ENCODE measurements at places on chromosomes 7 and 10.

DNA sequence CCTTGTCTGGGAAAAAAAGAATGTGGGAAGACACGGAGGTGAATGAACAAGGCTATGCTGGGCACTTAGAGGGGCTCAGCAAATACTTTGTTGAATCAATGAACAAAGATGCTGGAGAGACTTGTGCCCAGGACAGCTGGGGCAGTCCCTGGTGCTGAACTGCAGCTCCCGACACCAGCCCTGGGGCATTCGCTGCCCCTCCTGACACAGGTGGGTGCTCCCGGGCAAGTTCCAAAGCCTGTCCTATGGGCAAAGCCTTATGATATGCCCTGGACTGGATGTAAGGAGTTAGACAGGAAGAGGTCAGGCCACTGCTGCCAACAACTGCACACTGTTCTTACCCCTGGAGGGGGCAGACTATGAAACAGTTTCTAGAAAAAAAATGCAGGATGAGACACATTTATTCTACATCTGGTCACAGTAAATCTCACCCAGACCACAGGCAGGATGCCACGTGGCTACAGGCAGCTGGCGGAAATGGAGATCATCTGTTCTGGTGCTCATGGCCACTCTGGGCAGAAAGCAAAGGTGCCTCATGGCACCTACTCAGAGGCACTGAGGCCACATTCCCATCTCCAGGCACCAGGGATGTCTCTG, 21.9 kb upstream of the FRAT2 start:
- no peak for DNase-seq

DNA sequence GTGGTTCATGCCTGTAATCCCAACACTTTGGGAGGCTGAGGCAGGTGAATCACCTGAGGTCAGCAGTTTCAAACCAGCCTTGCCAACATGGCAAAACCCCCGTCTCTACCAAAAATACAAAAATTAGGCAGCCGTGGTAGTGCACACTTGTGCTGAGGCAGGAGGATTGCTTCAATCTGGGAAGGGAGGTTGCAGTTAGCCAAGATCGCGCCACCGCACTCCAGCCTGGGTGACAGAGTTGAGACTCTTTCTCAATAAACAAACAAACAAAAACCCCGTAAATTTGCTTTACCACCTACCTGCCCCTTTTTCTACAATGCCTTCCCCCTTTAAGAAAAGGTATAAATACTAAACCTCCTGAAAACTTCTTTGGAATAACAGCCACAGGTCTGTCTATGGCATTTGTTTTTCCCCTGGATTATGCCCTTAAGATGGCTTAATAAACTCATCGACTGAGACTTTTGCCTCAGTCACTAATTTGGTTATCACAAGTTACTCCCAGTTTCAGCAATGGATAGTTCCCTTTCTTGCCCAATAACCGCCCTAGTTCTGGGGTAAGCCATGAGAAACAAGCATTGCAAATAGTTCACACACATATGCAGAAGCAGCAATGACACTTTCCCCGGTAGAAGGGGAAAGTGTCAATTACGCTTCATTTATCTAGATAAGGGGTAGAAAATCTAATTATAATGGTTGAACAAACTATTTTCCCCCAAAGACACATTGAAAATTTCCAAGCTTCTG, 52.8 kb upstream of the SVIL start:
- DNase-seq: no peak

GRCh38 chr7:44985033-44985695, 6.3 kb upstream of the MYO1G start:
- DNase-seq: no peak

- DNase-seq: no peak
These were observed 851.5 kb upstream of the COBL start for GRCh38 chr7:52168085-52168484.

DNA sequence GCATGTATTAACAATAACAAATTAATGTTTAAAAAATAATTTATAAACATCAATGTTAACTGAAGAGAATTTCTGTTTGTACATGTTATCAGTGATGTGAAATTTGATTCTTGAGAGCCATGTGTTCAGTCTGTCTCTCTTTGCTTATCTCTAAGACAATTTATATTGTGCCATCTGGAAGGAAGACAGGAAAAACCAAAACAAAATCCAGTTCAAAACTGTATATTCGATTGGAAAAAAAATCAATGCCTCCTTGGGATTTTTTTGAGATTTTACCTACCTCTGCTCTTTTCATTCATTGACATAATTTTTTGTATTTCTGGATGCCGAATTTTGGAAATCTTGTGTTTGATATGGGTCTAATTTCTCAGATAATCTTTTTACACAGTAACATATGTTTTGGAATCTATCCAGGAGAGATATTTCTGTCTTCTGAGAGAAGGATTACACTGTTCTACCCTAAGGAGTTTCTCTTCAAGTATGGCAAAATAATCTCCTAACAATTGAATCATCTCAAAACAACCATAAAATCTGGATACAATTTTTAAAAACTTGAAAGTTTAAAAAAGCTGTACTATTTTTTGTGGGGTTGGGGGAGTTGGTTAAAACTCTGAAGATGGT, 311.9 kb upstream of the GNAI1 start:
- DNase-seq: no peak

DNA sequence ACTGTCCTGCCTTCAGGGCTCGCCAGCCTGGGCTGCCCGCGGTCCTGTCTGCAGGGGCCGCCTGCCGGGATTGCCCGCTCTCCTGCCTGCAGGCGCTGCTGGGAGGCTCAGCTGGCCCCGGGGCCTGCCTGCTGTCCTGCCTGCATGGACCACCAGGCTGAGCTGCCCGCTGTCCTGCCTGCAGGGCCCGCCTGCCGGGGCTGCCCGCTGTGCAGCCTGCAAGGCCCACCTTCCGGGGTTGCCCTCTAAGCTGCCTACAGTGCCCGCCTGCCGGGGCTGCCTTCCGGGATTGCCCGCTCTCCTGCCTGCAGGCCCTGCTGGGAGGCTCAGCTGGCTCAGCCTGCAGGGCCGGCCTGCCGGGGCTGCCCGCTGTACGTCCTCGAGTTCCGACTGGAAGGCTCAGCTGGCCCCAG, 164.4 kb downstream of the GLRX3 start:
- no peak for DNase-seq

- no peak for DNase-seq
These were observed 16.0 kb upstream of the KIF5B start for GRCh38 chr10:32072025-32072800.

DNA sequence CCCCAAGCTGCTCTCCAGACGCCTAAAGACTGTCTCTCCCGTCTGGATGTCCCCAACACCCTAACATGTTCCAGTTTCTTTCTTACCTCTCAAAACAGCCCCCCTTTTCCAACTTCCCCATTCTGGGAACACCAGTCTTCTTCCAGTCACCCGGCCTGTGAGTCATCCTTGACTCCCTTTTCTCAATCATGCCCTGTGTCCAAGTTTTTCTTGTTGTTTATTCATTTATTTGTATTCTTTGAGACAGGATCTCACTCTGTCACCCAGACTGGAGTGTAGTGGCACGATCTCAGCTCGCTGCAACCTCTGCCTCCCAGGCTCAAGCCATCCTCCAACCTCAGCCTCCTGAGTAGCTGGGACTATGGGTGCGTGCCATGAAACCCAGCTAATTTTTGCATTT, 15.6 kb downstream of the SNX10 start:
- DNase-seq: no peak

DNA sequence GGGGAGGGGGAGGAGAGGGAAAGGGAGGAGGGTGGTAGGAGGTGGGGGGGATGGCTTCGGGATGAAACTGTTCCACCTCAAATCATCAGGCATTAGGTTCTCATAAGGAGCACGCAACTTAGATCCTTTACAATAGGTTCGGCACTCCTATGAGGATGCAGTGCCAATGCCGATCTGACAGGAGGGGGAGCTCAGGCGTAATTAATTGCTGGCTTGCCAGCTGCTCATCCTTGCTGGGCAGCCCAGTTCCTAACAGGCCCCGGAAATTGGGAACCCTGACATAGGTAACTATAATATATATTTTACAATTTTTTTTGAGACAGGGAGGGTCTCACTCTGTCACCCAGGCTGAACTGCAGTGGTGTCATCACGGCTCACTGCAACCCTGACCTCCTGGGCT, 118.8 kb upstream of the SFMBT2 start:
- DNase-seq: no peak

DNA sequence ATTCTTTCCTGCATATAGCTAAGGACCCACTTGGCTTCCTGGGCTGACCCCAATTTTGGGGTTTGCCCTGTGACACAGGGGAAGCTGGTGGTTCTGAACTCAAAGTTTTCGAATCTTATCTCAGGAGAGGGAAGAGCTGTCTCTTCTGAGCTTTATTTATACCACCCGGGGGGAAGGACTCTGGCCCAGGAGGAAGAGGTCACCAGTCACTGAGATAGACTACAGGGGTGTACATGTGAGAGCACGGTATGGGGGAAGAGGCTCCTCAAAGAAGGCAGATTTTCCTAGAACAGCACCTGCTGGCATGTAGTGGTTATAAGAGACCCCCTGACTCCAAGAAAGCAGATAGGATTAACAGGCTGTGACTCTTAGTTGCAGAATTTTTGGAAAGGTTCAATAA, 101.8 kb upstream of the ELMO1 start:
- no peak for DNase-seq

GRCh38 chr10:37803269-37803668, 54.1 kb downstream of the ZNF248 start:
- no peak for DNase-seq

DNA sequence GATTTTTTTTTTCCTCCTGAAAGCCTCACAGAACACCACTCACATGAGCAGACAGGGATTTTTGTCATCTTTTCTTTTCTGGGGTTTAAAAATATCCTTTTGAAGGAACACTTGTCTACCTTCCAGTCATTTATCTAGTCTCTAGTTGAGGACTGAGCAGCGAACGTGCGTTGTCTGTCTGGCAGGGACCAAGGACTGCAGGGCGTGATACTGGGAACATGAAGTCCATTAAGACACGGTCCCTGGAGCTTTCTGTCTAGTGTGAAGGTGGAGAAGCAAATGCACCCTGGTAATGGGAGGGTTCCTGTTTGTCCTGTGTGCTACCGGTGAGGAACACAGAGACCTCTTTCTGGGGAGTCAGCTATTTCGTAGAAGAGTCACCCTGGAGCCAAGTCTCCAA, 207.4 kb downstream of the TMEM178B start:
- no peak for DNase-seq

DNA sequence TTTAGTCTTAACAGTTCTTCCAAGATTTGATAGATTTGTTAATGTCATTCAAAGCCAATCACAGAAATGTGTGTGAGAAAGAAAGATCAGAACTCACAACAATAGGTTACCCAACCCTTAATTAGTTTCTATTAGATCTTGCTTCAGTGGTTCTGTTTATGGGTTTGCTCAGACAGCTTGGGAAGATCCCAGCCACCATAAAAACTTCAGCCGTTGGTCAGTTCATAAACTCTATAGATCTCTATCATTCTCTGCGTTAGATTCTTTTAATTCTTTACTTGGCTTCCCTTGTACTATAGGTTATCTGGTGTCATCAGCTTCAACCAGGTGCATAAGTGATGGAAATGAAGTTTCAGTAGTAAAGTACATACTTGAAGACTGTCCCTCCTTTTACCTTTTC, 54.4 kb downstream of the ZNF277 start:
- no peak for DNase-seq

DNA sequence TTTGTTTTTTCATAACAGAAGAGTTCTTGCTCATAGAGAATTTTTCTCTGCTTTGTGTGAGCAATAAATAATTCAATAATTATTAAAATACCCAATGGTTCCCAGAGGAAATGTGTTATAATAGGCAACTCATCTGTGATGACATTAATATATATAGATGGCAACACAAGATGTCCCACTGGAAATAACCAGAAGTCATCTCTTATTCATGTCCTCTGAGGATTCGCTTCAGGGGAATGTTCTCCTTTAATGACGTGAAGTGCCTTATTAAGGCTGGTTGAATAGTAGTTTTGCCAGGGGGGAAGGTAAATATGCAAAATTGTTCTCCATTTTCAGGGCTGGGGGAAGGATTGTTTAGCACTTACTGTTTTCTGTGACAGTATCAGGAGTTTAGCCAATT, 3.1 kb downstream of the SLC39A12 start:
- no peak for DNase-seq

DNA sequence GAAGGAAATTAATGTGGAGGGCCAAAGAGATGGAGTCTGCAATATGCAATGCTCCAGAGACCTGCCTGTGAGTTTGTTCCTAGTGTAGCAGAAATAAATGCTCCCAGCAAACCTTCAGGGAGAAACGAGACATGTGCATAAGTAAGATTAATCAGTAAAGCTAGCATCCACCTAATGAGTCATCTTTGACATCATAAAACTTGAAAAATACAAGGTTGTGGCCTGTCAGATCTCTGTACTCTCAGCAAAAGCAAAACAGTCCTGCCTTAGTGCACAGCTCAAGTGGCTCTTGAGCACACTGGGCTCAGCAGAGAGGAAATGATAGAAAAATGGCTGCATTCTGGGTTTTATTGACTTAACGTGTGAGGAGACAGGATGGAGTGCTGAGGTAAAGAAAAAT, 32.5 kb upstream of the ERCC6 start:
- no peak for DNase-seq

GRCh38 chr10:17548770-17549169, 68.4 kb downstream of the HACD1 start:
- no peak for DNase-seq

GRCh38 chr10:48946332-48946731, 6.7 kb upstream of the LRRC18 start:
- DNase-seq: no peak

- no peak for DNase-seq
These were observed 4.1 kb downstream of the DKK1 start for GRCh38 chr10:52318136-52318701.

DNA sequence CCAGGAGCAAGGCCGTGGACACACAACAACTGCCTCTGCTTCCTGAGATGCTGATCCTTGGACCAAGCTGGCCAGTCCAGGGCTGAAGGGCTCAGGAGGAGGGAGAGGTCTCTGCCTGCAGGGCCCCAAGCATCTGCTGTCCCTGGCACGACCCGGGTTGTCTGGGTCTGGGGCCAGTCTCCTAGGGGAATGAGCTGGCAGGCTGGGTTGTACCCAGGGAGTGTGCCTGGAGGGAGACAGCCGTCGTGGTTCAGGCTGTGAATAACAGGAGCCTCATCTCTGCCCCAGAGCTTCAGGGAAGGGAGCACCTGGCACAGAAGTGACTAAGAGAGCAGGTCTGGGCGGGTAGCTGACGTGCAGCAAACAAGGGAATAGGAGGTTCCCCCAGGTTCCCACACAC, 17.9 kb upstream of the SERPINE1 start:
- no peak for DNase-seq

GRCh38 chr10:74039561-74040145, 41.7 kb downstream of the VCL start:
- no peak for DNase-seq

DNA sequence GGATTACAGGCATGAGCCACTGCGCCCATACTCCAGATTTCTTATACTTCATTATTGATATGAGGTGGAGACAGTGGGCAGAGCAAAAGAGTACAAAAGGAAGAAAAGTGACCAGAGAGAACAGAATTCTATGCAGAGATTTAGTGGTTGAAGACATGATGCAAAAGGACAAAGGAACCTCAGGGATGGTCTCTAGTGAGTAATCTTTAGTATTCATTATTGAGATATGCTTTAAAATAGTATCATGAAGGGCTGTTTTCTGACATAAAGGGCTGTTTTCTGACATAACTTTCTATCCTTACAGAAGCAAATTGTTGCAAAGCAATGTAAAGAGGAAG, 81.2 kb upstream of the OIT3 start:
- no peak for DNase-seq

GRCh38 chr10:90269699-90270098, 568.3 kb downstream of the KIF20B start:
- DNase-seq: no peak

GRCh38 chr10:60314069-60314940, 75.4 kb downstream of the ANK3 start:
- DNase-seq: no peak

GRCh38 chr7:18965657-18966056, 151.8 kb downstream of the TWIST1 start:
- DNase-seq: no peak

- no peak for DNase-seq
These were observed 4.9 kb upstream of the TOMM7 start for GRCh38 chr7:22827563-22827962.

Data from activated naive CD4-positive, alpha-beta T cell treated with anti-CD3 and anti-CD28 coated beads, Interleukin-2, amount 10 ng/mL, durations not matched to agents 7 days and 5 days (primary cell).